Psoas muscle (tissue), 8 donors: ENCODE measurements at places on chromosomes 7 and 10. TPM values are rescaled to one million over a fixed set of nuclear protein-coding genes. Genes with fewer than 3 reads are reported as not detected.

Gene METTL27
- total RNA-seq, result not detected

Gene INSYN2A
- total RNA-seq, result not detected

Gene IL6
- 2.1 TPM for total RNA-seq

Gene WDR91
- 9.6 TPM for total RNA-seq

Gene ZNF25
- total RNA-seq, result 22.1 TPM

DNA sequence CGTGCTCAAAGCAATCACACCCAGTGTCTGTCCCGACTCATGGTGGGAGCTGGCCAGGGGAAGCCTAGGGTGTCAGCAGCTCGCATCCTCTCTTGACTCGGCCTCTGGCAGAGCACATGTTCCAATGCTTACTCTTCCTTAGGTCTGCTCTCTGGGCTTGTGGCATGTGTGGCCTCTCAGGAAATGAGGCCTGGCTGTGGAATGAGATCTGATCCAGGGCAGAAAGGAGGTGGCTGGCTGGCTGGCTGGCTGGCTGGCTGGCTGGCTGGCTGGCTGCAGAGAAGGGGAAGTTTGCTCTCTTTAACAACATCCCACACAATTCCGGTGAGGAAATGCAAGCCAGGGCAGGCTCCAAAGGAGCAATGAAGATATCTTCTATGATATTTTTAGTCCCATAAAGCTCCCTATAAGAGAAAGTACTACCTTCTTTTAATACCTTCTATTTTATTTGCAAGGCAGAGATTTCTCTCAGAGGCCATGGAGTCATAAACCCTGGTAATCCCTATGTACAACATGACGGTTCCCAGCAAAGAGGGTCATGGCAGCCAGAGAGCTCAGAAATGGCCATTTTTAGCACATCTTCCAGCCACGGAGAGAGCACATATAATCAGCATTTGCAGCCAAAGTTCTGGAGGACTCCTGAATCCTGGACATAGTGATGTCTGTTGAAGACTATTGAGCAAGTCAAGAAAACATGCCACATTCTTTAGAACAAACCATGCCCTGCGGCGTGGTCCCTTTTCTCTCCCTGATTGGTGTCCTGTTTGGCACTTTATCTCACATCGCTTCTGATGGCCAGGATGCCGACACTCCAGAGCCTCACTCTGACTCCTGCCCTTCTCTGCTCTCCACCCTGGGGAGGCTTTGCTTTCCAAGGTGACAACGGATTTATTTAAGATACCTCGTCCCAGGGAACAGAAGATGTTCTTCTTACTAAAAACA lies 153.7 kb downstream of the FANK1 start:
- no peak overlapping the region for H3K27ac ChIP-seq
- DNase-seq, result no peak
- H3K36me3 ChIP-seq, result no peaks in the 10 kb centered on the region
- no peaks in the 10 kb centered on the region for H3K27me3 ChIP-seq

DNA sequence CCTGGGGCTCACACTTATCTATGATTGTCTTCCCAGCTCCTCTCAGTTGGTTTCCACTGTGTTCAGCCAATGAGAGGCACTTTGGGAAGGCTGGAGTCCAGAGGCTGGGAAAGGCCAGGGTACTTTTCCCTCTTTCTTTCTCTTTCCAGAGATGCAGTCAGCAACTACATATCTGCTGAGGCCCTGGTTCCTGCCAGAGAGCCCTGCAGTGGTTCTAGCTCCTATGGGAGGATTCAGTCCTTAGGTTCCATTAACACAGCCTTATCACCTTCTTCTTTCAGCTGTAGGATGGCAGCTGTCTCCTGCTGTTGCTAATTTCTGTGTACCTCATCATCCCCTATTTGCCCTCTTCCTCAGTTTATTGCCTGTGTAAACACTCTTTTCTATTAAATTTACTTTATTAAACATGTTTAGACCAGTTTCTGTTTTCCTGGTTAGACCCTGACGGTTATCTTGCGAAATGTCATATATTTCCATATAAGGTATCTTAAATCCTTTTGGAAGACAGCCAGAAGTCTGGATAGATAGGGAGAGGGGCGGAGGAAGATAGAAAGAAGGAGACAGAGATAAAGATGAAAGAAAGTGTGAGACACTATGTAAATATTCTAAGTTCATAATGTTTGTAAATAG lies 100.3 kb downstream of the HGF start:
- no peak for DNase-seq
- H3K36me3 ChIP-seq, result no peaks in the 10 kb centered on the region
- H3K27me3 ChIP-seq, result no peaks in the 10 kb centered on the region

GRCh38 chr10:116588995-116589394 lies 1.8 kb upstream of the PNLIPRP1 start:
- H3K27me3 ChIP-seq, result no peaks in the 10 kb centered on the region
- no peaks in the 10 kb centered on the region for H3K4me1 ChIP-seq
- no peaks in the 10 kb centered on the region for H3K36me3 ChIP-seq

- peak overlapping the region; percentile 72 for H3K4me3 ChIP-seq
- peaks cover 12% of the 10 kb centered on the region for H3K27me3 ChIP-seq
- H3K27ac ChIP-seq, result no peak overlapping the region
Observed at GRCh38 chr7:99579956-99580777, 17.9 kb upstream of the TMEM225B start.

GRCh38 chr10:18293536-18294510 lies 153.6 kb downstream of the CACNB2 start:
- no peak overlapping the region for H3K27ac ChIP-seq
- H3K4me3 ChIP-seq, result no peak overlapping the region
- H3K4me1 ChIP-seq, result no peaks in the 10 kb centered on the region
- H3K27me3 ChIP-seq, result no peaks in the 10 kb centered on the region
- H3K36me3 ChIP-seq, result no peaks in the 10 kb centered on the region

DNA sequence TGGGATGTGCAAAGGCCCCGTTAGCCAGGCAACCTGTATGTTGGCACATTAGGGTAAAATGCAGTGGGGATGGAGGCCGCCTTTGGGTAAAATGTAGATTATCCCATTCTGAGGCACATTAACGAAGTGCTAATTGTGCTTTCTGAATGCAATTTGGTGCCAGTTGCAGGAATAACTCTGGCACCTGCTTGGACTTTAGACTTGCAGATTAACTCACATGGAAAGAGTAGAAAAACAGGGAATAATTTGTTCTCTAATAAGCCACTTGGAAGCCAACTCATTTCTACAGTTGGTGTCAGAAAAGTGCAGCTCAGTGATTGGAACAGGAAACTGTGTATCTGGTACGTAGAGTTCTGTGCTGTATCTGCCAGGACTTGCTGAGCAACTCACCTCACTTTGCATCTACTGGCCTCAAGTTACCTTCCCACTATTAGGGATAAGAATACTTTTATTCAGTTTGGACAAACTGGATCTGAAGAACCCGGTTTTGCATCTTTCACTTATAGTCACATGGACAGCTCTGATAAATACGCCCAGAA lies 377.4 kb upstream of the PODXL start:
- no peaks in the 10 kb centered on the region for H3K27me3 ChIP-seq
- H3K4me1 ChIP-seq, result no peaks in the 10 kb centered on the region
- no peak overlapping the region for H3K27ac ChIP-seq

DNA sequence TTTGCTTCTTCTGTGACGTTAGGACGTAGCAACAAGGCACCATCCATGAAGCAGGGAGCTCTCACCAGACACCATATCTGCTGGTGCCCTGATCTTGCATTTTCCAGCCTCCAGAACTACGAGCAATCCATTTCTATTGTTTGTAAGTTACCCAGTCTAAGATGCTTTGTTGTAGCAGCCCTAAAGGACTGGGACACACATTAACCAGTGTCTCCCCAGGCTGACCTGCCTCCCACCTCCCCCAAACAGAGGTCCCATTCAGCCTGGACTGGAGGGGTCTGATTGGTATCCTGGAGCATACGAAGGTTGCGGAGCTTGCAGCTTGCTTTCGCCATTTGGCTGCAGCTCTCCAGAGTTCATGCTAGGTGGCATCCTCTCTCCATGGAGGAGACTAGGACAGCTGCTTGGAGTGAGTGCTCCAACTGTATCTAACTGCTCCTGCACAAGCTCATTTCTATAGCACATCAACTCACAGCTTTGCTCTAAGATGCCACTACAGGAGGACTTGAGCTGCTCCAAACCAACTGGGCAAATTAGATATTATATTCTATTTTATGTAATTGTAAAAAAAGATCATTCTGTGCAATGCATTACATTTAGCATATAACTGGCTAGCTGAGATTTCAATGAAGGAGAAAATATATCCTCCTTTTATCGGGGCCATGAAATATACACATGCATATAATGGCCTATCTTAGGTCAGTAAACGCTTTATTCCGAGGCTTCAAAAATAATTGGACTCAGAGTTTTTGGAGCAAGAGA lies 8.0 kb upstream of the GRK5 start:
- H3K4me3 ChIP-seq, result no peak overlapping the region
- no peak overlapping the region for H3K27ac ChIP-seq
- H3K36me3 ChIP-seq, result no peaks in the 10 kb centered on the region
- no peak for DNase-seq

GRCh38 chr10:15123749-15124184 lies 26.6 kb downstream of the RPP38 start:
- no peak overlapping the region for H3K27ac ChIP-seq
- peaks cover 74% of the 10 kb centered on the region for H3K36me3 ChIP-seq
- no peak for DNase-seq

DNA sequence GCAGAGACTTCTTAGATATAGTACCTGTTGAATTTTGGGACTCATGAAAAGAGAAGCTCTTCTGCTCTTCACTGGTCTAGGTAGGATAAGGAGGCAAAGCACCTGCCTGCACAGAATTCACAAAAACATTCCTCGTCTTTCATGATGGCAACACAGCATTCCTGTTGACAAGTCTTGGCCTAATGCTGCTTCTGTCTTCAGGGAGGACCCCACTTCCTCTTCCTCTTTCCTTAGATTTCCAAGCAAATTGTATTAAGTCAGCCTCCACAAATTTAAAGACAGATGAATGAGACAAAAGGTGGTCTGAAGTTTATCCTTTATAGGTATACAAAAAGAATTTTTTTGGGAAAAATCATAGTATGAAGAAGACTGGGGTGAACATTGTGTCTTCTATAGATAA lies 64.9 kb downstream of the DNAJB9 start:
- H3K27me3 ChIP-seq, result no peaks in the 10 kb centered on the region
- no peak overlapping the region for H3K4me3 ChIP-seq

DNA sequence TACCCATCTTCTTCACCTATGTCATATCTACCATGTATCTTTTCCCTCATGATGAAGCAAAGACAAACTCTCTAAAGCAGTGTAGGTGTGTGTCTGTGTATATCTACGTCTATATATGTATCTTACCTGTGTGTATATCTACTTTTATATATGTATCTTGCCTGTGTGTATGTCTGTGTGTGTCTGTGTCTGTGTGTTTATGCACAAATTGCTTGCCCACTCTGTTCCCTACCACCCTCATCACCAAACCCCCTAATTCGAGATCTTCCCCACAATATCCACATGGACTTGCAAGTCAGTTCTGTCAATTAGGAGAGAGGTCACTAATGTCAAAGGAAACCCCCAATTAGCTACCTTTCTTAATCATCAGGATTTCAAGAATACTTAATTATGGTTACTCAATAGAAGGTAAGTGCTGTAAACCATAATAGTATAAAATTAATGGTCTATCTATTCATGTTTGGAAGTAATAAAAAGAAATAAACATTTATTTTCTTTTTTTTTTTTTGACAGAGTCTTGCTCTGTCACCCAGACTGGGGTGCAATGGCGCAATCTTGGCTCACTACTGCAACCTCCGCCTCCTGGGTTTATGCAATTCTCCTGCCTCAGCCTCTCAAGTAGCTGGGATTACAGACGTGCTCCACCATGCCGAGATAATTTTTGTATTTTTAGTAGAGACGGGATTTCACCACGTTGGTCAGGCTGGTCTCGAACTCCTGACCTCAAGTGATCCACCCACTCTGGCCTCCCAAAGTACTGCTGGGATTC lies 43.6 kb downstream of the ANKRD61 start:
- H3K36me3 ChIP-seq, result no peaks in the 10 kb centered on the region
- no peak overlapping the region for H3K27ac ChIP-seq
- H3K4me1 ChIP-seq, result no peaks in the 10 kb centered on the region
- H3K4me3 ChIP-seq, result no peak overlapping the region

- H3K27me3 ChIP-seq, result no peaks in the 10 kb centered on the region
- peak overlapping the region; percentile 59 for H3K27ac ChIP-seq
- no peak overlapping the region for H3K4me3 ChIP-seq
Observed at GRCh38 chr7:87148332-87148955, 3.8 kb upstream of the DMTF1 start.

DNA sequence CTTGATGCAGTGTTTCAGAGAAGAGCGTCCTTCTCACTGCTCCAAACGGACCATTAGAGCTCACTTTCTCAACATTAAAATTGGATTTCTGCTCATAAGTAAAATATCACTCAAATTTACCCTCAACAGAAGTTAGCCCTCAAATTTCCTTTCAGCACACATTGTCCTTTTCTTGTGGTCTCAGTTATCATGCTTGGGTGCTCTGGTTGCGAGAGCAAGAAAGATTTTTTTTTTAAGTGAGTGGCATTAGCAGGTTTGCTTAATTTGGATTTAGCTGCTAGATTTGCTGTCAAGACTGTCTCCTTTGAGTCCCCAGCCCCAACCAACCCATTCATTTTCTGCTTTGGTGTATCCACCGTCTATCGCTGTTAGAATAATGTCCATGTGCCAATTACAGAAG lies 2.6 kb upstream of the CH25H start:
- DNase-seq, result no peak
- H3K36me3 ChIP-seq, result peaks cover 8% of the 10 kb centered on the region
- no peak overlapping the region for H3K4me3 ChIP-seq
- H3K4me1 ChIP-seq, result peaks cover 9% of the 10 kb centered on the region

- no peaks in the 10 kb centered on the region for H3K27me3 ChIP-seq
- H3K4me1 ChIP-seq, result no peaks in the 10 kb centered on the region
- DNase-seq, result no peak
Observed at GRCh38 chr10:110448682-110449418, 48.9 kb upstream of the DUSP5 start.

DNA sequence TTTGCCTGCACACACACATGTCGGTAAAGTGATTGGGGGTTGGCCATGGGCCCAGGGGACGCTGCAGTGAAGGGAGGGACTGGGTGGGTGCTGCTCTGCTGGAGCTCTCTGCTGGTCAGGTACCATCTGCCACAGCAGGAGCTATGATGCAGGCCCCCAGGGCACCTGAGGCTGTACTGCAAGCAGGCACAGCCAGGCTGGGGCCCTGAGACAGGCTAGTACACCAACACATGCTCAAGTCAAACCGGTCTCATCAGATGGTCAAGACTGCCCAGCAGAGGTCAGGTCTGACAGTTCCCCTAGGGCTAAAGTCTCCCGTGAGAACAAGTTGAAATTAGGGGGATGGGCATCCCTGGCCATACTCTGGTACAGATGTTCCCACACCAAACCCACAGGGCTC lies 118.3 kb upstream of the THSD7A start:
- no peaks in the 10 kb centered on the region for H3K36me3 ChIP-seq
- H3K4me3 ChIP-seq, result no peak overlapping the region
- H3K27me3 ChIP-seq, result no peaks in the 10 kb centered on the region
- H3K27ac ChIP-seq, result no peak overlapping the region
- no peak for DNase-seq

- peaks cover 9% of the 10 kb centered on the region for H3K4me1 ChIP-seq
- no peaks in the 10 kb centered on the region for H3K27me3 ChIP-seq
- peak overlapping the region; percentile 49 for H3K27ac ChIP-seq
- no peaks in the 10 kb centered on the region for H3K36me3 ChIP-seq
- no peak overlapping the region for H3K4me3 ChIP-seq
- DNase-seq, result no peak
Observed at GRCh38 chr7:116392806-116393205, 106.7 kb upstream of the CAV2 start.

GRCh38 chr7:131657881-131658280 lies 101.5 kb upstream of the PODXL start:
- no peak overlapping the region for H3K4me3 ChIP-seq
- H3K27me3 ChIP-seq, result no peaks in the 10 kb centered on the region
